ENCODE measurements at places on chromosomes 2 and 18.

DNA sequence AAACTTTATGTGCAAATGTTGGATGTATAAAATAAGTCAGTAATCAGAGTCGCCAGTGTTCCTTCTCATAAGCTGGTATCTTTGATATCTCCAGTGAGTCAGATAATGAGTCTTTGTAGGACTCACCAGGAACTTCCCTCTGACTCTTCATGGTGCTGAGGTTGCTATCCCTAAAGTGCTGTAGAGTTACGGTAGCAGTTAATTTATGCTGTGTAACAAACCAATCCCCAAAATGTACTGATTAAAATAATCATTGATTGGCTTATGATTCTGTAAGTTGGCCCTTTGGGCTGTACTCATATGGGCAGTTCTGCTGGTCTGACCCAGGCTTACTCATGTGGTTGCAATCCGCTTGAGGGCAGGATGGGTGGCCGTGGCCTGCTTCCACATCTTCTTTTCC is 43.8 kb downstream of the MAIP1 start:
- no peak for DNase-seq

DNA sequence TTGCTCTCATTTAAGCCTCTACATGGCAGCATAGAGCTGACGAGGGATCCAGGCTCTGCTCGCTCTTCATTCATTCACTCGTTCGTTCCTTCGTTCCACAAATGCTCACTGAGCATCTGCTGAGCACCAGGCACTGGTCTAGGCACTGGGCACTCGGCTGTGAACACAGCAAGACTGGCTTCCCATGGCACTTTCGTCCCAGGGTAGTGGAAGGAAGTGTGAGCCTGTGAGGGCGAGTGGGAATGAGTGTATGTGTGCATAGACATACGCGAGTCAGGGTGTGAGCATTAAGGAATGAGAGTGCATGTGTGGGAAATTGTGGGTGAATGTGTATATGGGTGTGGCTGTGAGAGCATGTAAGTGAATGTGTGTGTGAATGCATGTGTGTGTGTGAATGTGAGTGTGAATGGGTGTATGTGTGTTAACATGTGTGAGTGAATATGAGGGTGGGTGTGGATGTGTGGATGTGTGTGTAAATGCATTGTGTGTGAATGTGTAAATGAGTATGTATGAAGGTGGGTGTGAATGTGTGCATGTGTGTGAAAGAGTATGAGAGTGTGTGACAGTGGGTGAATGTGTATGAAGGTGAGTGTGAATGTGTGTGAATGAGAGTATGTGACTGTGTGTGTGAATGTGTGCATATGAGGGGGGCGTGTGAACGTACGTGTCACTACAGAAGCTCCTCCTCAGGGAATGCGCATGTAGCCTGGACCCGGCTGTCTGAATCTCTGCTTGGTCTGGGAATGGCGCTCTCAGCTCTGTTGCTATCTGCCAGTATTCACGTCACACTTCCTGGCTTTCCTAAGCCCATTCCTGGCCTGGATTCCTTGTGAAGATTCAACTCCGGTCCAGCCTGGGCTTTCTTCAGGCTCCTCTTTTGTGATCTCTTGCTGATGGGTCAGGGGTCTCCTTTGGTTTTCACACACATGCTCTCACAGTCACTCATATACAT is 28.8 kb downstream of the SNORC start:
- DNase-seq: no peak

GRCh38 chr2:197378086-197378485 is 56.7 kb downstream of the SF3B1 start:
- no peak for DNase-seq

GRCh38 chr18:8943900-8944870 is 158.3 kb upstream of the NDUFV2 start:
- no peak for DNase-seq

DNA sequence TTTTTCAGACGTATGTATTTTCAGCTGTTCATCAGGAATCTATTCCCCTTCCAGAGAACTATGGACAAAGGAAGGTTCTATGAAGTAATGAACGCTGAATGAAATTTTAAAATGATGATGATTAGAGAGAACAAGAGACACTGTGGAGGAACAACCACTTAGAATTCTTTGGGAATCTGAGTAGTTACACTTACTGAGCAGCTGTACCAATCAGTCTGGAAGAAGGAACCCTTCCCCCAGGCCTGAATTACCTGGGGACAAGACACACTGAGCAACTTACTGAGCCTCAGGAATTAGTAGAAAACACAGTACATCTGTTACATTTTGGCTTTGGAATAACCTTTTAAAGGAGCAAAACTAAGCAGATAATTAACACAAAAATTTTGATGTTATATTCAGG is 1.9 kb downstream of the MSTN start:
- no peak for DNase-seq

- DNase-seq: no peak
These were observed 621 bp downstream of the TXNL1 start for GRCh38 chr18:56637711-56638231.

DNA sequence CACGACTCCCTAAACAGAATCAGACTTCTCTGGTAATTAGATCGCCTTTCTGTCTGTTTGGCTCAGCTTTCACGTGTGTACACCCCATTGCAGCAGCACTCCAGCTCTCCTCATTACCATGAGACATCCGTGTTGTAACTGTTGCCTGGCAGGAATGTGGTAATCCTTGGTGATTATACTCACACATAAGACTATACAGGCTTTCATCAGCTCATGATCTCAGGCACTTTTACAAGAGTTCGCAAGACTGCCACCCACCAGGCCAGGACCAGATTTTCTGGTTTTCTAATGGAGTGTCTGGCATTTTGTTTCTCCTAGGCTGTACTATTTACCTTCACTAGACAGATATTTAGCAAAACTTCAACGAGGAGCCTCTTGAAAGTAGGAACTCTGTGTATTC is 50.2 kb downstream of the ACVR1 start:
- peak; percentile 21 for DNase-seq

GRCh38 chr2:120489023-120489422 is 143.1 kb downstream of the INHBB start:
- DNase-seq: no peak

DNA sequence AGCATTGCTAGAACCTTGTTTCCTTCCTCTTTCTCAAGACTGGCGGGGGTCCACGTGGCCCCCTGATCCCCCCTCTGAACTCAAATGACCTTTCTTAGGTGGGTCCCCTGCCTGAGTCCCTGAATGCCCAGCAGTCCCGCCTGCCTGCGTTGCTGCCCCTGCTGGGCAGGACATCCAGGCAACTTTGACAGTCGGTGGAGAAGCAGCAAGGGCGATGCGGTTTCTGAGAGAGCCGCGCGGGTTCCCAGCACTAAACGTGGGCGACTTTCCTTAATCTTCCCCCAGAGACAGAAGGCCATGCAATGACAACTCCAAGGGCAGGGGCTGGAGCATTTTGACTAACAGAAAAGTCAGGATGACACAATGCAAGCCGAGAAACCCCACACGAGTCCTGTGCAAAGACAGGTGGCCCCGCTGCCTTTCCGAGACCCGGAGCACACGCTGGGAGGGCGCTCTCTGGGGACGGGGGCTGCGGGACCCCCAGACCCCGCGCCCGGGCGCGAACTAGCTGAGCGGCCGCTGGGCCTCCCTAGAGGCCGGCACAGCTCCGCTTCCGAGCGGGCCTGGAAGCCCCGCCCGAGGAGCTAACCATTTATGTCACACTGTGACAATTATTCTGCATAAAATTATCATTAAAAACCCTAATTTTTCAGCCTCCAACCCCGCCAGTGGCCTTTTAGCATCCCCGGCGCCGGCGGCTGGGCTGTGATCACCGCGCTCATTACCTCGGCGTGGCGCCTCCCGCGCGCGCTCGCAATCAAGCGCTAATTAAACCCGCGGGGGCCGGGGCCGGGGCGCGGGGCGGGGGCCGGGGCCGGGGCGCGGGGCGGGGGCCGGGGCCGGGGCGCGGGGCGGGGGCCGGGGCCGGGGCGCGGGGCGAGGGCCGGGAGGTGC is 27.4 kb downstream of the ASB18 start:
- DNase-seq: no peak

- peak; percentile 62 for DNase-seq
These were observed 2.2 kb downstream of the NOL4 start for GRCh38 chr18:34222307-34223163.

- no peak for DNase-seq
These were observed 1096.8 kb upstream of the GYPC start for GRCh38 chr2:125559186-125559585.

GRCh38 chr2:129376426-129377077 is 602.9 kb upstream of the RAB6C start:
- DNase-seq: no peak

DNA sequence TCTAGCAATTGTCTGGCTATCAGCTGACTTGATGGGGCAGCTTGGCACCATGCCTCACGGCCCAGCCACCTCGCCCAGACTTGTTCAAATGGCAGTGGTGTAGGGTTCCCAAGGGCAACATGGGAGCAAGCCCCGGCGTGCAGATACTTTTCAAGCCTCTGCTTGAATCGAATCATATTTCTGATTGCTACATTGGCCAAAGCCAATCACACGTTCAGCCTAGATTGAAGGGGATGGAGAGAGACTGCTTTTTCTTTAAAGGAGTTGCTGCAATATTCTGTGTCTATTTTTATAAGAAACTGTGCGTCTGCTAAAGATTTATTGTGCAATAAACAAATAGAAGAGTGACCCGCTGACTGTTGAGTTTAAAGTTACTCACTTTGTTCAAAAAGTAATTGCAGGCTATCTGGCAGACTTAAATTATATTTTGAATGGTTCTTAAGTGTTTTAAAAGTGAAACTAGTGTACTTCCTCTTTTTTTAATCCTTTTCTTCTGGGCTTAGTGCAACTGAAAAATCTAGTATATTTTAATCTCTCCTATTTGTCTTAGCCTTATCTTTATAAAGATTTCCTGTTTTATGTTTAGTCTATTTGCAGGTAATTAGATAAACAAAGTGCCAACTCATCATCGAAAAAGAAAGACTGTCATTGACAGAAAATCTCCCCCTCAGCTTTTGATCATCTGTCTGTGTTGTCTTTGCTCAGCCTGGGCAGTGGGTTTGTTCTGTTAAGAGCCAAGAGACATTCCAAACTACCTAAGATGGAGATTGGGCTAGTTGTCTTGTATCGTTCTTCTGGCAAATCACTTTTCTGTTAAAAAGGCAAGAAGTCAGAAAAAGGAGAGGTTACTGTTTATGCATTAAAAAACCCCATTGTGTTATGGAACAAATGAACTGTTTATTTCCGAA is 156.1 kb downstream of the TPGS2 start:
- peak; percentile 87 for DNase-seq

DNA sequence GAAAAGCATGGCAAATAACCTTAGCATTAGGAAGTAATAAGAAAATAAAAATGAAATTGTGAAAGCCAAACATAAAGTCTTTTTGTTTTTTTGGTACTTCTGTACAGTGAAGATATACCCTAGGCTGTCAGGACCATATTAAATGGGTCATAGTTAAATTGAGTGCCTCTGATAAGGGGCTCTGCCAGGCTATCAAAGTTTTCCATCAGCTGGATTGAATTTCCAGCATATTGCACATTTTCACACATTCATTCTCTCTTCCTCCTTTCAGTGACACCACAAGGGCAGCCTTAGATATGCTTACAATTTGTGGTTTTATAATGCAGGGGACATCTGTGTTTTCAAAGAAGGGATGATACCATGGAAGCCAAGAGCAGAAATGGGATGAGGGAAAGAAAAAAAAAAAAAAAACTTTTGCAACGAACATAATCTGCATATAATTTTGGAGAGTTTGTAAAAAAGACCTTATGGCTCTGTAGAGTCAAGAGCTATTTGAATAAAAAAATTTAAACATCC is 109.3 kb upstream of the LYPD1 start:
- DNase-seq: no peak

GRCh38 chr2:36780231-36780839 is 83.8 kb downstream of the VIT start:
- peak; percentile 75 for DNase-seq

DNA sequence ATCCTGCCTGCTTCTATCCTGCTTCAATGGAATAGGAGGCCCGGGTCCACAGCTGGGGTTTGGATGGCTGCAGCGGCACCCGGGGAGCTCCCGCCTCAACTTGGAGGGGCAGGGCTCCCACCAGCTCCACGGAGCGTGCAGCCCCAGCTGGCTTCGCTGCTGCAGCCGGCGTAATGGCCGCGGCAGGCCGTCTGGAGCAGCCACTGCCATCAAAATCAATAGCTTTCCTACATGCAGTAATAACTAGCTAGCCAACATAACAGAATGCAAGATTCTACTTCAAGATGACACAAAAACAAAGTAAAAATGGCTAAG is 154.2 kb upstream of the RMP24 start:
- no peak for DNase-seq

- DNase-seq: no peak
These were observed 77.5 kb downstream of the EIF2AK3 start for GRCh38 chr2:88549616-88550292.
